Large intestine (tissue), 12 donors: ENCODE measurements at places on chromosomes 11 and 22. TPM values are rescaled to one million over a fixed set of nuclear protein-coding genes. Genes with fewer than 3 reads are reported as not detected.

Gene HNRNPUL2
- 65.1 TPM for polyA plus RNA-seq

Gene ATF4
- polyA plus RNA-seq = 296 TPM

Gene SAA4
- polyA plus RNA-seq = not detected

Gene INS
- 0.39 TPM for polyA plus RNA-seq

Gene CTNND1
- polyA plus RNA-seq = 224 TPM

DNA sequence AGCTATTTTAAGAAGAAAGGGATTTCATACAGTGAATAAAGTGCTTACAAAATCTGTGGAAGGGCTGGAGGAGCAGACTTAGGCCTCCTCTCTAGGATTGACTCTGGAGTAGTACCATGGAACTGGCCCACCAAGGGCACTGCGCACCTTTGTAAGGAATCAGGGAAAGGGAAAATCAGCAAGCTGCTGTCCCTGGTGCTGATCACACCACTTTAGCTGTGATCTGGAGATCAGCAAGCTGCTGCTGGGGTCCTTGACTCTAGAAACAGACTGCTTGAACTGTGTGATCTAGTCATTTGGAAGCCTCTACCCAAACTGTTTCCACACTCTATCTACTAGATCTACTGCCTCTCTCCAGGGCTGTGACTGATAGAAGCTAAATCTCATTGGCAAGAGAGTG, 18.4 kb upstream of the TECTA start:
- DNase-seq = no peak

- DNase-seq = no peak
These were observed 52.0 kb upstream of the SHISAL1 start for GRCh38 chr22:44364751-44365130.

DNA sequence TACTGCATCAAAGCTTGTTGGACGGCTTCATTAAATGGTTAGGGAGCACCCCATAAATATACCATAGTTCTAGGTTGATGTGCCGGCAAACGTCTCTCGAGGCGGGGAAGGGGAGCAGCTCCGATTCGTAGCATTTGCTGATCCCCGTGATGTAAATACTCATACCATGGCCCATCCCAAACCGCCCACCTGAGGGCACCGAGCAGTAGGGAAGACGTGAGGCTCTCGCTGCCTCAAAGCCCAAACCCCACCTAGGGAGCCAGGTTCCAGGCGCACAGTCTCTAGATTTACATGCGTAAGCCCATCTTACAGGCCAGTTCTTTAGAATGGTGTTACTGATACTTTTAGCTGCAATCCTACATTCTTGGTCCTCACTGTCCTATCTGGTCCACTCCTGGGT, 124.0 kb downstream of the FEZ1 start:
- DNase-seq = no peak

DNA sequence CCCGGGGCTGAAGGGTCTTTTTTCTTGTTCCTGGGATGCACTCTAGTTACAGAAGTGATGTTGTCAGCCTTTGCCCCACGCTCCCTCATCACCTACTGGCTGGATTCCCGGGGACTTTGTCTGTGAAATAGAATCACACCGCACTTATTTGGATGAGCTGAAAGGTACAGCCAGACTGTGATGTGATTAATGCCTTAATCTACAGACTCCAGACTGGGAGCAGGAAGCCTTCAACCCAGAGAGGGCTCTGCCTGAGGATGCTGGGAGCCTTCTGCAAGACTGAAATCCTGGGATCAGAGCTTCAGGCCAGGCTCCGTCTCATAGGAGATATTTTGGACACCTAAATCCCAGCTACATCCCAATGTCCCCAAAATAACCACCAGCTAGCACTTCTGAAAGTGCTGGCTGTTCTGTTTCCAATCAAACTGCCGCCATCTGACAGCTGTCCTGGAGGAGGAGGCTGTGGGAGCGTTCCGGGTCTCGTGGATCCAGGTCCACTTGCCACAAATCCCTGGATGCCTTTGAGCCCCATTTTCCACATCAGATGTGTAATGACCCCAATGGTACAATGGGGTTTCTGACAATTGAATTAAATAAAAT, 688.5 kb downstream of the TBC1D22A start:
- no peak for DNase-seq

DNA sequence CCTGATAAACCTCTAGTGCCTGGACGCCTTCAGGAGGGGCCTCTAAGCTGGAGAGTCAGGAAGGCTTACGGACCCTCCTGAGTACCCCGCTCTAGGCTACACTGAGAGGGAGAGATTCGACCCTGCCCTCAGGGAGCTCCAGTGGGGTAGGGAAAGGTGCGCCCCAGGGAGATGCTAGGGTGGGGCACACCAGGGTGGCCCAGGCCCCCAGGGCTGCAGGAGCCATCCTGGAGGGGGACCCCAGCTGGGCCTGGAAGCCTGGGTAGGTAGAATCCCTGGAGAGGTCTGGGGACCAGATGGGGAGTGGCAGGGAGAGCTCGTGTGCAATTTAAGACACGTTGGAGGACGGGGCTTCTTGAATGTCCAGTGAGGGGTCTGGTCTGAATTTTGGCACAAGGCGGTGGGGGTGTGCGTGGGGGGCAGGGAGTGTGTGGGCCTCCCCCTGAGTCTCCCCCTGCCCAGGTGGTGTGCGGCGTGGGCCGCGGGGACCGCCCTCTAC, 4.7 kb downstream of the CARNS1 start:
- DNase-seq = no peak

DNA sequence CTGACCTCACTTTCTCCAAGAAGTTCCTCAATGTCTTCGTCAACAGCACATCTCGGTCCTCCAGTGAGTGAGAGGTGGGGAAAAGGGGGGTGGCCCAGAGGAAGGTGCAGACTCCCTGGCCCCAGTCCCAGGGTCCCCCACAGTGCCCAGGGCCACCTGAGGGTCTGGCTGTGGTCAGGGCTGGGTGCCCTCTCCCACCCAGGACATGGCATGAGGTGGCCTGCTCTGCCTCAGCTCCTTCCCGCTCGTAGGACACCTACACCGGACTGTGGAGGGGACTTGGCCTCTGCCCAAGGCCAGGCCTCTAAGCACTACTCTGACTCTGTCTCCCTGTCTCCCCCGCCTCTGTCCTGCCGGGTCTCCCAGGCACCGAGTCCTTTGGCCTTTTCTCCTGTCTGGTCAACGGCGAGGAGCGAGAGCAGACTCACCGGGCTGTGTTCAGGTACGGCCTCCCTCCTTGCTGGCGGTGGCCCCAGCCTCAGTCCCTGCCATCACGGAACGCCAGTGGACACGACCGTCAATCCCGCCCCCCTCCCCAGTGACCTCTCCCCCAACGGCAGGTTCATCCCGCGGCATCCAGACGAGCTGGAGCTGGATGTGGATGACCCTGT, 4.5 kb downstream of the MAPK8IP2 start:
- no peak for DNase-seq

DNA sequence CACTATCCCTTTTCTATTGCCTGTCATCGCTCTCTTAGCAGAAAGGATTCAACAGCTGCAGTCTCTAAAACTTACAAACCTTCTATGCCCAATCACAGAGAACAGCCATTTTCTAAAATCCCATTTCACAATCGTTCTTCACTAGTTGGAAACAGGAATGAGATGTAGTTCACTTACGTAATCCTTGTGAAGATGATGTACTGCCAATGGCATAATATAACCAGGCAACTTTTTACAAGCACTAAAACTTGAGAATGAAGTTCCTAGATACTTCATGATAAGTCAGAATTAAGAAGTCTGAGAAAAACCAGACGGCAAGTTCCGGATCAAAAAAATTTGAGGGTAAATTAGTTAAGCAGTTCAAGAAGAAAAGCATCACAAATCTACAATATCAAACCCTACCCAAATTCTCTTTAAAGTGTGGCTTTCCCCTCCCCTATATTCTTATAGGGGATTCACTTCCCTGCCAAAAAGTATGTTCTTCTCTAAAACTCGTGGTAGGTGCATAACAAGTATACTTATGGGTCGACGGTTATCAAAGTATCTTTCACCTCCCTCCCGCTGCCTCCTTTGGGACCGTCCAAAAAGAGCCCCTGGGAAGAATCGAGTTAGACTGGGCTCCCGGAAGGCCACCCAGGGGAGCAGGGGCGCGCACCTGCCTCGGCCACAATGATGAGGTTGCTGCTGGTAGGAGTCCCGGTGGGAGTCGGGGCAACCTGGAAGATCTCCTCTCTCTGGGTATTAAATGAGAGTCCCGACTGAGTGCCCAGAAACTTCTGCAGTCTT, 666 bp downstream of the MSANTD4 start:
- no peak for DNase-seq

- no peak for DNase-seq
These were observed 90.5 kb upstream of the ALX4 start for GRCh38 chr11:44400431-44400830.

GRCh38 chr11:128503245-128503991, 83.9 kb downstream of the ETS1 start:
- no peak for DNase-seq

GRCh38 chr11:70159627-70160570, 43.2 kb upstream of the FADD start:
- no peak for DNase-seq

DNA sequence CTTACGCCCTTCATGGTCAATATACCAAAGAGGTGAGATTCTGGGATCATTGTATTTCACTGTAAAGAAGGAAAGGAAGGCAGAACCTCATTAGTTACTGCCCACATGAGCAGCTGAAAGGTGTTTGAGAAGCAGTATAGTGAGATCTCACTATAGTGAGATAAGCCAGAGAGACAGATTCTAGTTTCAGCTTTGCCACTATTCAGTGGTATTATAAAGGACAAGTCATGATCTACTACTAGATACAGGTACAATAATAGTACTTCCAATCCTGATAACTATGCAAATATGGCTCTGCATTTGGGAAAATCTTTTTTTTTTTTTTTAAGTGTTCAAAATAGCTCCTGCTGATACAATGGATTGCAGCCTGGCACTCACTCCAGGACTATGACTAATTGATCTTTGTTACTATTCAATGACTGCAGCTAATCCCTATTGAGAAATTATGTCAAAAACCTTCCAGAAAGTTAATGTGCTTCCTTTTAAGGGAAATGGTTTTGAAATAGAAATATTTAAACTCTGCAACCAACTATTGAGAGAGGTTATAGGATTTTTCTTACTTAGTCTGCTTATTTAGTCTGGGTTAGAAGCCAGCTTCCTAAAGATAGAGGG, 8.3 kb upstream of the DLAT start:
- DNase-seq = no peak

- DNase-seq = no peak
These were observed 61.8 kb downstream of the MCHR1 start for GRCh38 chr22:40741116-40741515.
